ENCODE measurements at places on chromosomes 4 and X. TPM values are rescaled to one million over a fixed set of nuclear protein-coding genes. Genes with fewer than 3 reads are reported as not detected.

CBR4 gene
- total RNA-seq, result 23.0 TPM

IBSP gene
- 0.30 TPM for total RNA-seq

GPRIN3 gene
- 3.8 TPM for total RNA-seq

FGF13 gene
- 15.4 TPM for total RNA-seq

RASL11B gene
- 21.5 TPM for total RNA-seq

LONRF3 gene
- 2.7 TPM for total RNA-seq

CENPE gene
- total RNA-seq, result 14.0 TPM

ESX1 gene
- total RNA-seq, result not detected

SLIT2 gene
- 40.4 TPM for total RNA-seq

CT45A9 gene
- not detected for total RNA-seq

FAAH2 gene
- total RNA-seq, result 15.8 TPM

NUDT11 gene
- 7.3 TPM for total RNA-seq

GAGE12G gene
- not detected for total RNA-seq

GRCh38 chrX:136880003-136880451, 498 bp downstream of the RBMX start:
- no peak for DNase-seq

GRCh38 chr4:101871962-101872676, 81.6 kb downstream of the BANK1 start:
- no peak for DNase-seq

DNA sequence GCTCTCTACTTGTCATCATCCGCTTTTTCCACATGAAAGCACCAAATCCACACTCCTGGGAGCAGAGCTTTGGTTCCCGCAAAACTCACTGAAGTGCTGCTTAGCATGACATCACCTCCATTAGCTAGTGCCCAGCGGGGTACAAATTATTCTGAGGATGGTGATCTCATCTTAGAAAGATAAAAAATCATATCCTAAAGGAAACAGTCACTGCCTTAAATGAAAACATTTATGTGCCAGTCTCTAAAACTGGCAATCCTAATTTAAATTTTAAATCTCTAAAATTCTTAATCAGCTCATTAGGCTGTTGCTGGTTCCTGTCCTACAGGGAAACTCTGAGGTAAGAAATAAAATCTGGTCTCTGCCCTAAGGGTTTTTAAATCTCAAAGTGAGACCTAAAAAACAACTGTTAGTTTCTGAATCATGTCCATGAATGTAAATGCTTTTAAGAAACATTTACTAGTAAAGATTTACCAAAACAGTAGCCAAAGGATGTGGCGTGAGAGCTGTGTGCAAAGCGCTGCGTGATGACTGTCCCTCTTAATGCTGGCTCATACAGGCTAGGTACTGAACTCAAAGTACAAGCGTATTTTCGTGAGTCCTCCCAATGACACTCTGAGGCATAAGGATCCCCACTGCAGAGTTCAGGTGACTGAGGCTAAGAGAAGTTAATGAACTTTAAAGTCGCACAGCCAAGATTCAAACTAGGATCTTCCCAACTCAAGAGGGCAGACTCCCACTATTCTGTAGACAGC, 4.5 kb downstream of the CASP3 start:
- no peak for DNase-seq

- DNase-seq, result no peak
Observed at GRCh38 chr4:15809058-15809457, 30.9 kb downstream of the CD38 start.

DNA sequence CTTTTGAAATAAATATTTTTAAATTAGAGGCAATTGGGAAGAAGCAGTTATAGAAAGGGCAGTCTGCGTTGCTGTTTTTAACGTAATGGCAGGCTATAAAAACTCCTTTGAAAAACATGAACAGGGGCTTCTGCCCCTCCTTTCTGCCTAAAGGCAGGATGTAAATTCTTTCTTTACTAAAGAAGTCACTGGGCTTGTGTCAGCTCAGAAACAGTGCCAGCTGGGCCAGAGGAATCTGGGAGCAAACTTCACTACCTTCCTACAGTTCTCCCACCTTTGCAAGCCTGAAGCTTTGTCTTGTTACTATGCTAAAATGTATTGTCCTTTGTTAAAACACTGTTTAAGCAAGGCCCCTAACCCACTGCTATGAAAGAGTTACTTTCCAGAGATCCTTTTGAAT, 1664.8 kb downstream of the RPA4 start:
- DNase-seq, result no peak

- no peak for DNase-seq
Observed at GRCh38 chr4:61614231-61614630, 414.1 kb downstream of the ADGRL3 start.

DNA sequence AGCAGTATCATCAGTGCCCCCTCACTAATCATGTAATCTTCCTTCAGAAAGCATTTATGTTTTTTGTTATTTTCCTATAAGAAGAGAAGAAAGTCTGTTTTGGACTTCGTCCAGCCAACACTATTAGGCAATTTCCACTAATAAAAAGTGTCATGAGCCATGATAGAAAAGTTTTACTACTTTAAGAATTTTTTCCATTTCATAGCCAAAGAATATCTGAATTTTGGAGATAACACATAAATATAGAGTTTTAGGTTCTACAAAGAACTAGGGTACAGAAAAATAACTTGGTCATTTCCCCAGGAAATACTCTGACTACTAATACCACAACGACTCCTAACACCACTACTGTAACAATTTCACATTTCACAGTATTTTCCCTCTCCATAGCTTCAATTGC, 41.8 kb upstream of the VEGFC start:
- DNase-seq, result no peak

GRCh38 chrX:51568586-51568985, 50.1 kb downstream of the CENPVL3 start:
- no peak for DNase-seq

- no peak for DNase-seq
Observed at GRCh38 chrX:22974616-22975015, 25.1 kb upstream of the DDX53 start.

GRCh38 chr4:53489279-53489889, 101.9 kb downstream of the LNX1 start:
- DNase-seq, result no peak

- DNase-seq, result no peak
Observed at GRCh38 chrX:38052096-38052495, 45.7 kb downstream of the SYTL5 start.

- no peak for DNase-seq
Observed at GRCh38 chr4:20271950-20272349, 20.2 kb downstream of the SLIT2 start.

GRCh38 chr4:31929676-31930345, 1209.6 kb downstream of the PCDH7 start:
- DNase-seq, result no peak

GRCh38 chr4:155353923-155354540, 22.7 kb downstream of the MAP9 start:
- peak; percentile 51 for DNase-seq

GRCh38 chrX:148804579-148805355, 304.4 kb downstream of the AFF2 start:
- no peak for DNase-seq

DNA sequence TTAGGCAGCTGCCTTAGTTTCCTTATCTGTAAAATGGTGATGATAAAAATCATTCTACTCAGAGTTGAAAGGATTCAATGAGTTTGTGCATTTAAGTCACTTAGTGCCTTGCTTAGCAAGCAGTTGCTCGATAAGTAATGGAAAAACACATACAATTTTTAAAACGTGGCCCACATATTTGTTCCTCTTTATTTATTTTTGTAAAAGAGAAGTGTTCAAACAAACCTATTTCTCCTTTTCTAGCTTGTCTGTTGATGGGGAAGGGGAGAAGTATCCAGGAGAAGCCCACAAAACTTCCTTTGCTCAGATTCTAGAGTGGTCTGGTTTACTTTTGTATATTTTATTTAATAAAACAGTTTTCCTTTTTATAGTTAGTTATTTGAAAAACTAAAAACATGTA, 3.3 kb upstream of the HPGDS start:
- DNase-seq, result no peak

GRCh38 chr4:72326692-72327632, 242.1 kb downstream of the ADAMTS3 start:
- DNase-seq, result no peak

GRCh38 chr4:16472537-16472936, 246.3 kb upstream of the TAPT1 start:
- DNase-seq, result no peak

DNA sequence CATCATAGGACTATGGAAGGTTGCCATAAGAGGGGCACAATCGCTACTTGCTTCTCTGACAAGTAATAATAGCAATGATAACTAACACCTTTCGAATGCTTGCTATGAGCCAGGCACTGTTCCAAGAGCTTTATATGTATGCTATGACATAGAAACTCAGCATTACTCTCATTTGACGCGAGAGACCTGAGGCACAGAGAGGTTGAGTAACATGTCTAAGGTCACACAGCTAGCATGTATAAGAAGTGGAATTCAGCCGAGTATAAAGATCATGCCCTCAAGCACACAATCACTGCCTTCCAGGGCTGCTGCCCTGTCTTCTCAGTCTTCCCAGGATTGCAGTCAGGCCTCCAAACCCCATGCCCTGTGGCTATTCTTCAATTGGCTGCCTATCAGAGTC, 19.5 kb downstream of the PJA1 start:
- no peak for DNase-seq

- no peak for DNase-seq
Observed at GRCh38 chr4:54942721-54943120, 182.7 kb downstream of the KDR start.

DNA sequence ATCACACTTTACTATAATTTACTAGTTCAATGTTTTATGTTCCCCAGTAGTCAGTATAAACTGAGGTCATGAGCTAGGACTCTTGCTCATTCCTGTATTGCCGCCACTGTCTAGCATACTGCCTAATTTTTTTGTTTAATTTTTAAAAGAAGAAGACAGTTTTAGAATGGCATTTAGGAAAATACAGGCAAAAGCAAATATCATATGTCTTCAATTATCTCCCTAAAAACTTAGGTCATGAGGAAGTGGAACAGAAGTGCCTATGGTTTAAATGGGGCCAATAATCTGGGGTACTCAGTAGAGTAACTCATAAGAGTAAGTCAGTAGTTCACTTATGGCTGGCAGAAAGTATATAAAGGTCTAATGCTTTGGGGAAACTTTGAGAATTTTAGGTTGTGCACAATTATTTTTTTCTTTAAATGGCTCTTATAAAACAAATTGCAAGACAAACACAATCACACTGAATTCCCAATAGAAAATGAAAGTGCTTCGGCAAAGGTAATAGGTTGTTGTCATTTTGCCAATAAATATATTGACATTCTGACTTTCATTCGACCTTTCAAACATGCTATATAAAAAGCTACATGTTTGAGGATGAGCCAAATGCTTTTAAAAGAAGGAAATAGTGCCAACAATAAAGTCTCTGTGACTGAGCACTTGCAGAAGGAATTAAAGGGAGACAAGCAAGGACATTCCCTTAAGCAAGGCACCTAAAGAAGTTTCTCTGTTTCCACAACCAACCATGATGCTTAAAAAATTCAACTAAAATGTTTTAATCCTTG, 390.1 kb downstream of the PDGFC start:
- no peak for DNase-seq

DNA sequence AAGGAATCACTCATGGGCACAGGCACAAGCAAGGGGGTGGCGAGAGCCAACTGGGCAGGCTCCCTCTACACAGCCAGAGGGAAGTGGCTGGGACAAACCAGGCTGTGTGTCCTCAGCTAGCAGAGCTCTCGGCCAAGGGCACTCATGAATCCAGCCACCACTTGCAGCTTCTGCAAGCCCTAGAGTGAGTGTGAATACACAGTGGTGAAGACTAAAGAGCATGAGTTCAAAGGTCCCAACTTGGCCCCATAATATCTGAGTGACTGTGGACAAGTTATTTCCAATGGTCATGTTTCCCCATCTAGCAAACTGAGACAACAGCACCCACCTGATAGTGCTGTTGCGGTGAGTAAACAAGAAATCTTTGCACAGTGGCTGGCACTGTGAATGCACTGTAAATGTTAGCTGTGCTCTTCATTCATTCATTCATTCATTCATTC, 51.7 kb downstream of the ADGRG2 start:
- DNase-seq, result no peak

DNA sequence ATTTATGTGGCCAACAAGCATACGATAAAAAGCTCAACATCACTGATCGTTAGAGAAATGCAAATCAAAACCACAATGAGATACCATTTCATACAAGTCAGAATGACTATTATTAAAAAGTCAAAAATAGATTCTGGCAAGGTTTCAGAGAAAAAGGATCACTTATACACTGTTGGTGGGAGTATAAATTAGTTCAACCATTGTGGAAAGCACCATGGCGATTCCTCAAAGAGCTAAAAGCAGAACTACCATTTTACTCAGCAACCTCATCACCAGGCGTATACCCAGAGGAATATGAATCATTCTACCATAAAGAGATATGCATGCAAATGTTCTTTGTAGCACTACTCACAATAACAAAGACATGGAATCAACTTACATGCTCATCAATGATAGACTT, 478.7 kb upstream of the GALNTL6 start:
- DNase-seq, result no peak

DNA sequence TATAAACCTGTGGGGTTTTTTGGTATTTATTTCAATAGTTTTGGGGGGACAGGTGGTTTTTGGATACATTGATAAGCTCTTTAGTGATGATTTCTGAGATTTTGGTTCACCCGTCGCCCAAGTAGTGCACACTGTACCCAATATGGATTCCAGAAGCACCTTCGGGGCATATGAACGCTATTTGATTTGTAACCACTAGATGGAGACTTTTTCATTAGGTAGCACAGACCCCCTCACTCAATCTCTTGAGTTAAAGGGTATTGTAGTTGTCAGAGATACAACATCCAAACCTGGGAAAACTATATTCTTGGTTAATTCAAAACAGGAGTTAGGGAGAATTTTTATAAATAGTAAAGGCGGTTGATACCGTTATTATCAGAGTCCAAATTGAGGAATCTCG, 79.8 kb downstream of the SPANXN3 start:
- no peak for DNase-seq

- DNase-seq, result peak; percentile 34
Observed at GRCh38 chr4:78057600-78058550, 752 bp downstream of the FRAS1 start.

GRCh38 chr4:189660722-189661360, 279.8 kb upstream of the FRG1 start:
- DNase-seq, result no peak

DNA sequence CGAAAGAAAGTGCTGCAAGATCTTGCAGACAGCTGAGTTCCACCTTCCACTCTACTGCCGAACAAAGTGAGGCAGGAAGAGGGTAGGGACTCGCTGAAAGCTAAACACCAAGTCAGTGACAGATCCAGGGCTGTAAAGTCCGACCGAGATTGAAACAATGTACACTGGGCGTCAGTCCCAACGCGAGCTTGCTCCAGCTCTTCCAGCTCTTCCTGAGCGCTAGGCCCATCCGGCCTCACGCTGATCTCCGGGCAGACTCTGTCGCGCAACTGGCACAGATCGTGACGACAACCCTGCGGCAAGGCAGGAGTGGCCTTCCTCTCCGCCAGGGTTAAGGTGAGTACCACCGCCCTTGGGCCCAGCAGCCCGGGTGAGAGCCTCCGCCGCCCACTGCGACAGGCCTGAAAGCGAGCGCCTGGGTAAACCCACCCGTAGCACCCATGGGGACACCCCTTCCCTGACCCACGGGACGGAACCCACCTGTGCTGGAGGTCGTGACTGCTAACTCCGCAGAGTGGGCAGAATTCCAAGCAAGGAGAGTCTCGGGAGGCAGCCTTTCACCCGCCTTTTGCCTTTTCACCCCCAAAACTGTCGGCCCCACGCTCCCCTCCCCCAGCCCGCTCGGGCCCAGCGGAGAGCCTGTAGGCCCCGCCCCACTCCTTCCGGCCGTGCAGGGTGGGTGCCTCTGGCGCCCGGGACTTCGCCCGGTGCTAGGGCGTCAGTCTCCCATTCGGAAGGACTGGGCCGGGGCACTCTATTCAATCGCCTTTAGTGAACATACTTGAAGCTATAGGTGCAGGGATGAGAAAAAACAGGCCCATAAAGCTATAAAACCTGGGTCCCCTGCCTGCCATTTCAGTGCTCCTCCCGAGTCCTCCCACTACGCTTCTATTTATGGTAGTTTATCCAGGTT, at the start of gene TMLHE:
Gene TMLHE (minus strand): TSS at position 641 of the 913 bp plus-strand sequence. CDS start 67,676 bp downstream, outside the sequence.
- DNase-seq, result peak; percentile 7
